Stimulated activated CD8-positive, alpha-beta memory T cell treated with anti-CD3 and anti-CD28 coated beads, Interleukin-2, amount 100 ng/mL, for 48 hours (primary cell): ENCODE measurements at places on chromosomes 5 and 9.

DNA sequence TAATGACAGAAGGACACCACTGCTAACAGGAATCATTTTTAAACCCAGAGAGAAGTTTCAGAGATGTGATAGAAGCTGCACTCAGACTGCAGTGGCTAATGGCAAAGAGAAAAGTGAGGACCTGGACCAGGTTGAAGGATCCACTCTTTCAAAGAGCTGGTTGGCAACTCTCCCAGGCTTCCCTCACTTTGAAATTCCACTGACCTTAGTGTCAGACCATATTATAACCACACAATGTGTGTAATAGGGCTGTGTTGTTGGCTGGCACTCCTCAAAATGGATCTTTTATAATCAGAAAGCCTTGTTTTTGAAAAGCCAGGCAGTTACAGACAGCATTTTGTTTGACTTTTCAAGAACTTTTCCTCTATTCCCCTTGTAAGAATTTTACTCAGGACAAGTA is 280.7 kb downstream of the PRELID2 start:
- DNase-seq = no peak

DNA sequence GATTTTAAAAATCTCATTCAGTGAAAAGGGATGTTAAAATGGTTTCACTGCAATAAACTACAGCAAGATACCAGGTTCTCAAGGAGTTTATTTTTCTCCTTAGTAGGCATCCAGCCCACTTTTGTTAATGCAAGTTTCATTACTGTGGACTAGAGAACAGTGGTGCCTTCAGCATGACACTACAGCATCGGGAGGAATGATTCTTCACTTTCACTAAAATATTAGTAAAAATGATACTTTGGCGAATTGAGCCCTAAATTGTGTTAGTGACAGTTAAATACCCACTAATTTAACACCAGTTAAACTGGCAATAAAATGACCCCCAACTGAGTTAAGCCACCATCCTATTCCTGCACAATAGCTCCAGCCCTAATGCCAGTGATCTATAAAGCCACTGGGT is 152.2 kb upstream of the MPDZ start:
- DNase-seq = no peak

- DNase-seq = no peak
These were observed 2.1 kb upstream of the MLLT3 start for GRCh38 chr9:20624201-20625002.

GRCh38 chr9:104912606-104913005 is 15.3 kb downstream of the ABCA1 start:
- DNase-seq = no peak

DNA sequence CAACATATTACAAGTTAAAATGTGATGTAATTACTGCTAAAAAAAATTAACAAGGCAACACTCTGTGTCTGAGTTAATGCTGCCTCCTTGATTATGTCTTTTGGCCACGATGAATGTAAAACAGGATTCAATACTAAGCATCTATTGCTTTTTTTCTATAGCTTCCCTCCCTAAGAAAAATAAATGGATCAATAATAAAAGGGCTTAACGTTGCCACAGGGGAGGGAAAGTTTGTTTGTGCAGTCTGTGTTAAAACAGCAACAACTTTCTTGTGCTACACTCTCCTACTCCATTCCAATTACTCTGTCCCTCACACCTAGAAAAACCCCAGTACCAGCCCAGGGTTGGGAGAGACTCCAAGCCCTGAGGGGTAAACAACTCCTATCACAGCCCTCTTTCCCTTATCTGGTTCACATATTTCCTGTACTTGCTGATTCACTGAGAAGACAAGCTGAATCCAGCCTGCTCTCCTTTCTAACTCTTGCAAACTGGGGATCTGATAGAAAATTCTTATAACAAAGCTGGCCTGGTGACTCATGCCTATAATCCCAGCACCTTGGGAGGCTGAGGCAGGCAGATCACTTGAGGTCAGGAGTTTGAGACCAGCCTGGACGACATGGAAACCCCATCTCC is 44.8 kb downstream of the PTPN3 start:
- DNase-seq = no peak

GRCh38 chr9:136399176-136400037 is 563 bp downstream of the SNAPC4 start:
- no peak for DNase-seq

GRCh38 chr5:143119291-143119769 is 284.2 kb downstream of the NR3C1 start:
- no peak for DNase-seq

GRCh38 chr9:137435980-137436760 is 5.0 kb downstream of the ENTPD8 start:
- no peak for DNase-seq
